Activated CD4-positive, alpha-beta T cell treated with anti-CD3 and anti-CD28 coated beads, Interleukin-2, Interleukin-4, amounts not matched to agents 100 ng/mL and 50 ng/mL, durations not matched to agents 16 hours and 8 hours (primary cell): ENCODE measurements at places on chromosomes 1 and 21.

- no peak for DNase-seq
These were observed 40.7 kb upstream of the C1orf185 start for GRCh38 chr1:51061231-51061918.

- no peak for DNase-seq
These were observed 5.2 kb upstream of the C2CD2 start for GRCh38 chr21:41958886-41959563.

GRCh38 chr1:5554784-5555183 lies 437.4 kb downstream of the NPHP4 start:
- no peak for DNase-seq

DNA sequence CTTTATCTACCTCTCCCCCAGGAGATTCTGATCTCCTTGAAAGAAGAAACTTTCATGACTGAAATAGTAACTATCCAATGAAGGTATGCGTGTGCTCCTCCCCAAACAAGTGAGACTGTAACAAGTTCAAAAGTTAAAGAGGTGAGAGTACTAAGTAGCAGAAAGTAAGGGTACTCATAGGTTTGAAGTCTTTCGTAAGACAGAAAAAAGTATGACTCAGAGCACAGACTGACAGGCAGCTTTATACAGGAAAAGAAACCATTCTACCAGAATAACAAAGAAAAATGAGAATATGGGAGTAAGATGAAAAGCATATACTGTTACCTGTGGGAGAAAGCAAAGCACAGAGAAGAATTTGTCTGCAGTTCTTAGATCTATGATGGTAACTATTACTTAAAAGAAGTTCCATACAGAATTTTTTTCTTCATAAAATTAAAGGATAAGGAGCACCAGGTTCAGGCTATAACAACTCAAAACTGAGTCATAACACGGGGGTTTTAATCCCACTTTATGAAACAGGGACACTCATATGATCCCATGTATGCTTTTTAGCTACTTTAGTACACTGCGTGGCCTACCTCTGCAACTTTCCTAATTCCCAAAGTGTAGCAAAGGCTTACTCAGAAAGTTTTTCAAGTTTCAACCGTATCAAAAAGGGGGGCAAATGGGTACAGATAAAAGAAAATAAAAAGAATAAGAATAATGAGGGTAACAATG lies 52.0 kb downstream of the FOXJ3 start:
- DNase-seq = peak; percentile 43

- DNase-seq = no peak
These were observed 55.3 kb downstream of the GORAB start for GRCh38 chr1:170587253-170587593.

DNA sequence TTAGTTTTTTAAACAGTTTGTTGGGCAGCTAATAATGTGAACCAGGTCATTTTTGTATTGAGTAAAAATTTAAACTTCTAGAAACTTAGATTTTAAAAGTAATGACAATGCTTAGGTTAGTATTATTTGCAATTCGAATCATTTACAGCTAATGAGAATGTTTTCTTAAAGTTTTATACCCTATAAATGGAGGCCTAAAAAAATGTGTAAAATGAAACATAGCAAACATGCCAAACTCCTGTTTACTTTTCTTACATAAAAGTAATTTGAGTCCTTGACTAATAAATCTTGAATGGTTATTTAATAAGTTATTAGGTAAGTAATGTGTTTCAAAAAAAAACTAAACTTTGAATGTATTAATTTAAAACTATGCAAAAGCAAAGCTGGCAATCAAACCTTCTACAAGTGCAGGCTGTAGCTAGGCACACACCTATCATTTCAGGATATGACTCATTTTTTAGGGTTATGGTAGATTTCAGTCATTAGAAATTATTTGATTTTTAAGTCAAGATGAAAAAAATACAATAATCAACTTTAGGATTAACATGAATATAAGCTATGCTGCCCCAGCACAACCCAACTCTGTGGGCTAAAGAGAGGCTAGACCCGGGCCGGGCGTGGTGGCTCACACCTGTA lies 41.5 kb downstream of the CLSTN1 start:
- no peak for DNase-seq

DNA sequence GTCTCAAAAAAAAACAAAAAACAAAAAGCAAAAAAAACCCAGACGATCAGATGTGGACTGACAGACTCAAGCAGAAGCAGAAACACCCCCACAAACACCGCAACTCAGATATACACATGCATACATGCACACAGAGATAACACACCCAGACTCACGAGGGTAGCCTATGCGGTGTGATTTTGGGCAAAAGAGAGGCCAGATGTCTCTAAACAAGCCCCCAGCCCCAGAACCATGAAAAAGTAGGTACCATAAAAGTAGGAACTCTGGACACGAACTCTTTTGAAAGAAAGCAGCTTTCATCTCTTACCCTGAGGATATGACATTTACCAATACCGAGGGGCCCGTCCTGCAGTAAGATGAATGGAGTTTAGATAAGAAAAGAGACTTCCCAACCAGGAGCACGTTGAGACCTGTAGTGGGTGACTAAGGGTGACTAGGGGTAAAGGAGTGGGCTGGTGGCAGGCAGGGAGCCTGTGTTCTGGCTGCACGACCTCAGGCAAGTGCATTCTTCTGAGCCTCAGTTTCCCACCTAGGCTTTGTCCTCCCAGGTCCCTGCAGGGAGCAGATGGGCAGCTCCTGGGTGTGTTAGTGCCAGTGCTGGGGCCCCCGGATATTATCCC lies 1.5 kb upstream of the TINAGL1 start:
- DNase-seq = no peak

DNA sequence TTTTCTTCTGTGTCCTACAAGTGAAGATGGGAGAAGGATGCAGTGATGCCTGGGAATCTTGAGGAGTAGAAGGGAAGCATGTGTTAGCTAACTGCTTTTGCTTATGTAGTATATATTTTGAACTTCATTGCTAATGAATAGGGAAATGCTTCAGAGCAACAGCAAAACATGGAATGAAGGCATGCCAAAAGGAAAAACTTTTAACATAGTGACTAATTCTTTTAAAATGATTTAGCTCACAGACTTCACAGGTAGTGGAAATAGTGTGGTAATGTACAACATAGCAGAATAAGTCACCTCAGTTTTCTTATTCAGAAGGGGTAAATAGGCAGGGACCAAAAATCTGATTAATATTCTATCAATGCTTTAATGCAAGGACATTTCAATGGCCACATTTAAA lies 95.5 kb downstream of the LYPLAL1 start:
- no peak for DNase-seq

DNA sequence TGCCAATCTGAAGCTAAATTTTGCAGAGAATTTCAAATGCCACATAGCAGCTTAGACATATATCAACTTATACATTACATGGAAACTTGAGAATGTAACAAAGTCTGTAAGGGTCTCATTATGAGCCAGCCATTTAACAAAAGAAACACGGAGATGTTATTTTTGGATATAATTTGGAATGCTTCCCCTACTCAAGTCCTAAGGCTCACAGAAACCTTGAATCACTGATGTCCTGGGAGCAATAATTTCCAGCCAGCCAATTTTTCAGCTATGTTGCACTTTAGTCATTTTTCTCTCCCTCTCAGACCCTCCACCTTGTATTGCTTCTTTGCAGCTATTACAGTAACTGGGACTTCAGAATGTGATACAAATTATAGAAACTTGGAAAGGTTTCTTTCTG lies 56.9 kb downstream of the EIF2B3 start:
- DNase-seq = no peak

DNA sequence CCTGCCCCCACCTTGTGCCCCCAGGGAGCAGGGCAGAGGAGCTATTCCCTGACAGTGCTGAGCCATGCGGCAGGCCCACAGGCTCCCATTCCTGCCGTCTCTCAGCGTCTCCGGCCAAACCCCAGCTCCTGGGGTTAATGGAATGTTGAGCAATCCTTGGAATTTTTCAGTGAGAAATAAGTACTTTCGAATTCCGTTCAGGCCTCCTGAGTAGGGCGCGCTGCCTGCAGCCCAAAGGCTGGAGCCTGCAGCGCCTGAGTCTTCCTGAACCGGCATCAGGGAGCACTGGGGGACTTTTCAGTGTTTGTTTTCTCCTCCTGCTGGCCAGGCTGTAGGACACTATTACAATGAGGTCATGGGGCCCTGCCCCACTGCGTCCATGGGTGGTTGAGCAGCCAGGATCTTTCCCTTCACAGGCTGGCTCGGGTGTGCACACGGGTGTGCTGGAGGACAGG lies 33.3 kb upstream of the CSF1 start:
- DNase-seq = no peak

DNA sequence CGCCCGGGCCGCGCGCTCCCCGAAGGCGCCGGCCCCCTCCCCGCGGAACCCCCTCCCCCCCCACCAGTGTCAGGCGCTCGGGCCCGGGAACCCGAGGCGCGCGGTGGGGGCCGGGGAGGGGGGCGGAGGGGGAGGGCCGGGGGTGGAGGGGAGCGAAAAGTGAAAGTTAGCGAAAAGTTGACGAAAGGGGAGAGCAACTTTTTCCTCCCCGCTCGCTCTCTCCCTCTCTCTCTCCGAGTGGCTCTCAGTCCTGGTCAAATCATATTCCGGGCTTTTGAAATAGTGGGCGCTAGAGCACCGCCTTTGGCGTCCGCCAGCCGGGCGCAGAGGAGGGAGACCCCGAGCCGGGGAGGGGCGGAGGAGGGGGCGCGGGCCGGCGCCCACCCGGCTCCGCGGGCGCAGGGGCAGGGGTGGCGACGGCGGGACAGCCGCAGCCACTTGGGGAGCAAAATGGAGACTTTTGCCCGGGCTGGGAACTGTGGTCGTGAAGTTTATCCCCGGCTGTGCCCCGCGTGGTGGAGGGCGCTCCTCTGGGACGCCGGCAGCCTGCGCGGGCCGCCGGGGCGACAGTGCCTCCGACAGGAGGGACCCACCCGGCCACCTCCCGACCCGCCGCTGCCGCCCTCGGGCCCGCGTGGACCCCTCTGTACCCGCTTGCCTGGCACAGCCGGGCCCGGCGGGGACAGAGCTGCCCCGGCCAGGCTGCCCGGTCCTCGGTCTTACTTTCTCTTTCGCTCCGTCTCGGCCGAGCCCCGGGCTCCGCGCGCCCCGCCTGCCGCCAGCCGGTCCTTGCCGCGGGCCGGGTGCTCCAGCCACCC lies 697 bp downstream of the PRDM16 start:
- peak; percentile 9 for DNase-seq

GRCh38 chr21:38716942-38717341 lies 88.8 kb upstream of the ETS2 start:
- DNase-seq = no peak

GRCh38 chr1:231040019-231040799 lies at the start of gene FAM89A:
TSS of gene FAM89A (minus strand) at chr1:231040254. CDS start at chr1:231040211, 43 bp downstream.
- peak; percentile 71 for DNase-seq

DNA sequence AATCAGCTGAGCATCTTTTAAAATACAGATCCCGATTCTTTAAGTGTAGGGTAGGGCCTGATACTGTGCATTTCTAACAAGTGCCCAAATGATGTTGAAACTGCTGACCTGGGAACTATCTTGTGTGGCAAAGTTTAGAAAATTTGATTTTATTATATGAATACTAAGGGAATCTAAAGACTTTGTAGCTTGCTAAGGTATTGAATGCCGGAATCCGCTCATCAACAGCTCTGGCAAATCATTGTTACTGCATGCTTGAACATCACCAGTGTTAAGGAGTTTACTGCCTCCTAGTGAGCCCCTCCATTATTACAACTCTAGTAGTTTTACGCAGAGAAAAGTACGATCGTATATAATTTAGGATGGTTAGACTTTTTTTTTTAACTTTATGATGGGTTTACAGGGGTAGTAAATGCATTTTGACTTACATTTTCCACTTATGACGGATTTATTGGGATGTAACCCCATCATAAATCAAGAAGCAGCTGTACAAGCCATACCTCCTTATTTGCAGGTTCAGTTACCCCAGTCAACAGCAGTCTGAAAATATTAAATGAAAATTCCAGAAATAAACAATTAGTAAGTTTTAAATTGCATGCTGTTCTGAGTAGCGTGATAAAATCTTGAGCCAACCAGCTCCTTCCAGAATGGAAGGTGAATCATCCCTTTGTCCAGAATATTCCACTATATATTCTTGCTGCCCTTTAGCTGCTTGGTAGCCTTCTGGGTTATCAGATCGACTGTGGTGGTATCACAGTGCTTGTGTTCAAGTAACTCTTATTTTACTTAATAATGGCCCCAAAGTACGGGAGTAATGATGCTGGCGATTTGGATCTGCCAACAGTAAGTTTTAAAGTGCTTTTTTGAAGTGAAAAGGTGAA lies 892 bp downstream of the TYW3 start:
- DNase-seq = peak; percentile 84

- DNase-seq = no peak
These were observed 137.8 kb downstream of the LMX1A start for GRCh38 chr1:165218731-165219130.

- DNase-seq = no peak
These were observed 4.0 kb downstream of the FAAP20 start for GRCh38 chr1:2190491-2190976.

DNA sequence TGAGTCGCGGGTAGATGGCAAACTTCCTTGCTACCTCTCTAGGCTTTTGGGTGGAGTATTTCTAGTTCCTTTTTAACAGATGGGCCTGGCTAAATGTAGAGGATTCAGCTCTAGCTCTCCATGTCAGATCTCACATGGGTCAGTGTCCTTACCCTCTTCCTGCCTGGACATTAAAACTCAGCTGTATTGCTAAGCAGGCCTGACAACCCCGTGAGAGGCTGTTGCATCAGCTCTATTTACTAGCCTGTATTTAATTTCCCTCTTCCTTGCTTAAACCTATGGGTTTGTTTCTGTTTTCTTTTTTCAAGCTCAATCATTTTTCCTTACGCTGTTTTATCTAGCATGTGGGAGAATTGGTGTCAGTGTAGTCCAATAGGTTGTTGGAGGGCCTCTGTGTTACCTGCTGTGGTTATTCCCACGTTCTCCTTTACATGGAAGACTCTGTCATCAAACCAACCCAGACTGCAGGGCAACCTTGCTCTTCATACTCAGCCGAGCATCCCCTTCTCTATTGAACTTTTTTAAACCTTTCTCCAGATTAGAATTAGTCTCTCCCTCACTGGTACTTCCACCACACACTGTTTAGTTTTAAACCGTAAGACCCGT lies 79.5 kb upstream of the BACH1 start:
- no peak for DNase-seq

GRCh38 chr1:246012341-246012740 lies 494.7 kb downstream of the SMYD3 start:
- peak; percentile 28 for DNase-seq

DNA sequence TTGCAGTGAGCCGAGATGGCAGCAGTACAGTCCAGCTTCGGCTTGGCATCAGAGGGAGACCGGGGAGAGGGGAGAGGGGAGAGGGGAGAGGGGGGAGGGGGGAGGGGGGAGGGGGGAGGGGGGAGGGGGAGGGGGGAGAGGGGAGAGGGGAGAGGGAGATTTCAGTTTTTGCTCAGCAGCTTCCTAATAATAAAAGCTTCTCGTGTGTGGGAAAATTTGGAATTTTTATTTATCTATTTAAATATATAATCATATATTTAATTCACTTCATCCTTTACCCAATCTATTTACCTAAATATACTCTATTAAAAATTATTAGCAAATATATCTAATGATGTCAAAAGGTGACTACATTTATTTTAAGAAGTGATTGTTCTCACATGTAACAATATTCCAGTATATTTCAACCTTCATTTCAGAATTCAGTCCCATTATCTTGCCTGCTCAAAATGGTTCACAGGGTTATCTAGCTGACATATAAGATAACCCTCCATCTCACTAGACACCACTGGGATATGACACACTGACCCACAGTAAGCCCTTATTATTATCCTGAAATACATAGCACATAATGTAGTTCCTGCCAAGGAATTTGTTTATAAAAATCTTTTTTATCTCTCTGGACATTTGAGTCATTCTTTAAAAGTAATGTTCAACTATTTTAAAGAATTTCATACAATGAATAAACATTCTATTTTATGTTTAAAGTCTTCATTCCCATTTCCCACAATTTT lies 105.9 kb downstream of the GPATCH2 start:
- no peak for DNase-seq

- DNase-seq = no peak
These were observed 26.6 kb downstream of the NIBAN1 start for GRCh38 chr1:184947497-184948256.
